Left ventricle myocardium inferior (tissue), 1 donor: ENCODE measurements at places on chromosomes 16 and 17. TPM values are rescaled to one million over a fixed set of nuclear protein-coding genes. Genes with fewer than 3 reads are reported as not detected.

CDK10 gene
- 26.7 TPM for total RNA-seq

ITGAL gene
- 2.4 TPM for total RNA-seq

HBA2 gene
- total RNA-seq = 59.1 TPM

BICDL2 gene
- 0.05 TPM for total RNA-seq

TBC1D3E gene
- total RNA-seq = not detected

SYT17 gene
- 0.49 TPM for total RNA-seq

WNT3 gene
- total RNA-seq = 0.96 TPM

TEKT5 gene
- not detected for total RNA-seq

CCL8 gene
- total RNA-seq = 0.41 TPM

SLC47A2 gene
- total RNA-seq = not detected

DNA sequence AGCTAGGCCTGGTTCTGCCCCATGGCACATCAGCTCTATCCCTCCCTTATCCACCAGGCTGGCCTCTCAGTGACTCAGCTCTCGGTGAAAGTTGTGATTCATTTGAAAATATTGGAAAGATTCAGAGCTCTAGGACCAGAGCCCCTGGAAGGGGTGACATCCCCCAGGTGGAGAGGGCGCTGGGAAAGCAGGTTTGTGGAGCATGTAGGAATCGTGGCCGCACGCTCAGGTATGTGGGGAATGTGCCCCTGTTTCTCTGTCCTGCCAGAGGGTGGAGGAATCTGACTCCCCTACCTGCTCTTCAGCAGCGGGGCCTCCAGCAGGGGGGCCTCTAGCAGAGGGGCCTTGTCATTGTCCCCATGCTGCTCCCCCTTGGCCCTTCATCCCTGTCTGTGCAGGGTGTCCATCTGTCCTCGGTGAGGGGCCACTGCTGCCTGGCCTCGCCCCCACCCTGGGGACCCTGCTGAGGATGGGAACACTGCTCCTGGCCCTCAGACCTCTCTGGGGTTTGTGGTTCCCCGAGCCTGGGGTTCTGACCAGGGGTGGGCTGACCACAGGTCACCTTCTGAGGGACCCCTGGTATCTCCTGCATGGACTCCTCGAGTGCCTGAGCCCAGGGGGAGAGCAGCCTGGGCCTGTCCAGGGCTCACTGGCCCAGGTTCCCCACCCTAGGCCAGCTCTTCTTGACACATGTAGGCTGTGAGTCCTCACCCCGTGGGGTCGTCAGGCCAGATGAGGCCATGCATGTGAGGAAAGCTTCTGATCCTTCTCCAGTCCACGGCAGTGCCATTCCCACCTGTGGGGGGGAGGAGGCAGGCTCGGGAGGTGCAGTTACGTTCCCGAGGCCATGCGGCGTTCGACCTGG, 47.5 kb downstream of the NT5M start:
- no peak for DNase-seq

DNA sequence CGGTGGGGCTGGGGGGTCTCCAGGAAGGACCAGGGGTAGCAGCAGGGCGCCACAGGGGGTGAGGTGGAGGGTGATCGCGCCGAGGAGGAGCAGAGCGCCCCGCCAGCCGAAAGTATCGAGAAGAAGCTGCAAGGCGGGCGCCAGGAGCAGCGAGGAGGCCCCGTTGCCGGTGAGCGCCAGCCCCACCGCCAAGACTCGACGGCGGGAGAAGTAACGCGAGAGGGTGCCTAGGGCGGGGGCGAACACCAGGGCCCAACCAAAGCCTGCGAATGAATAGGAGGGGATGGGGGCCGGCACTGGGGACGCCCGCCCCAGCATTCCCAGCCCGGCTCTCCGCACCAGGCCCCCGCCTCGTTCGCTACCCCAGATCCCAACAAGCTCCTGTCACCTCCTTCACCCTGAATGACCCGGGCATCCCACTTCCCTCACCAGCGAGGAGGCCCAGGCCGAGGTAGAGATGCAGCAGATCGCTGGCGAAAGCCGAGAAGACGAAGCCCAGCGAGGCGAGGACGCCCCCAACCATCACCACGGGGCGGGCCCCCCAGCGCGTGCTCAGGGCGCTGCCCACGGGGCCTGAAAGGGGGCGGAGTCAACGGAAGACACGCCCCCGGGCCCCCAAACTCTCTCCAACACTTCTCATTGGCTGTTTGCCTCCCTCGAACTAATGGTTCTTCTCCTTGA, 1.3 kb downstream of the SLC16A11 start:
- no peak for DNase-seq

DNA sequence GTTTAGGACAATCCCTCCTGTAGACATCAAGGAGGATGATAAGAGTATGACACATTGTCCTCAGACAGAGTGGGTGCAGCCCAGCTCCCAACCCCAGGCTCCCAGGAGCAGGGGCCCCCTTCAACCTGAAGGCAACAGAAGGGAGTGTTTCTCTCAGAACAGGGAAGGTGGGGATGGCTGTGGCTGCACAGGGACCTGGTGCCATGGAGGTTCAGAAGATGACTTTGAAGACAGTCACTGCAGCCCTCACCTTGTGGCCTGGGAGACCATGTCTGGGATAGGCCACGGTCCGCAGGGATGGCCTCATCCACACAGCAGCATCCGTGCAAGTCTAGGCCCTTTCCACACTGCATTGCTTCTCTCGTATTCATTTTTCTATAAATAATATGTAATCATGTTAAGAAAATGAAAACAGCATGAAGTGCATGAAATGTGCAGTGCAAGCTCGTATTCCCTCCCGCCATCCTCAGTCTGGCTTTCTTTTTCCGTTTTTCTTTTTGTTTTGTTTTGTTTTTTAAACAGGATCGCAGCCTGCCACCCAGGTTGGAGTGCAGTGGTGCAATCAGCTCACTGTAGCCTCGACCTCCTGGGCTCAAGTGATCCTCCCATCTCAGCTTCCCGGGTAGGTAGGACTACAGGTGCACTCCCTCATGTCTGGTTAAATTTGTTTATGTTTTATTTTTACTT, 71.1 kb downstream of the METRNL start:
- no peak for DNase-seq

DNA sequence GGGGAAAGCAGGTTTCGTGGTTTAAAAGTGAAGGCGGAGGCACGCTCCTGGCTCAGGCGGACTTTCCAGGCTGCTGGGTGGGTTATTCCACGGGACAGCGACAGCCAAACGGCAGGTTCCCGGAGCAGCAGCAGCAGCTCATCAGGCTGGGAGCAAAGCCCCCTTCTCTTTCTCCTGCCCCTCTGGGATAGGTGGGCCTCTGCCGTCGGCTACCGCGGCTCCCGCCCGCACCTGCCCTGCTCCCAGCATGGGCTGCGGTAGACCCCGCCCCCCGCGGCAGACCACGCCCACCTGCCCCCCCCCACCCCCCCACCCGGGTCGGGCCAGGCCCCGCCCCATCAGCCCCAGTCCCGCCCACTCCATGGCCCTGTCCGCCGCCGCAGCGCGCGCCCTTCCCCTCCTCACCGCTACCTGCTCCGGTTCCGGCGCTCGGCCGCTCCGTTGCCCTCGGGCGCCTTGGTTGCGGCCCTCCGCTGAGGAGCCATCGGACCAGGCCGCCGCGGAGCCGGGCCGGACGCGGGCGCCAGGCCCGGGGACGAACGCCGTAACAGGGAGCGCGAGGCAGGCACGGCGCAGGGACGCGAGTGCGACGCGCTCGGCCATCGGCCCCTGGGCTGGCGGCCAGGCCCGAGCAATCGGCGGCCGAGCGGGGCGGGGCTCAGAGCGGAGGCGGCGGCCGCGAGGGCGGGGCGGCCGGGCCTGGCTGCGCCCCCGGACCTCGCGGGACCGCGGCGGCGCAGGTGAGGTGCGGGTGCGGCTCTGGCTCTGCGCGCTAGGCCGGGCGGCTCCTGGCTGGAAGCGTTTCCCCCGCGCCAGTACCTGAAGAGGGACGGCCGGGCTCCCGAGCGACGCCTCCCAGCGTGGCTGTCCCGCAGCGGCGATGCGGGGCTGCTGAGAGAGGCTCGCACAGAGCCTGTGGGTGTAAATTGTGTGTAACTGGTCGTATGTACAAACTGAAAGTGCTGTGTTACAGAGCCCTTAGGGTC, at the start of the genes HEXD and OGFOD3:
Gene HEXD, plus strand, starts transcription at position 347 of the 986 bp plus-strand sequence. CDS start 1,453 bp downstream, outside the sequence.
Gene OGFOD3, minus strand, starts transcription at position 586 of the 986 bp plus-strand sequence. Its CDS starts 101 bp downstream, at position 485.
- peak; percentile 83 for DNase-seq

DNA sequence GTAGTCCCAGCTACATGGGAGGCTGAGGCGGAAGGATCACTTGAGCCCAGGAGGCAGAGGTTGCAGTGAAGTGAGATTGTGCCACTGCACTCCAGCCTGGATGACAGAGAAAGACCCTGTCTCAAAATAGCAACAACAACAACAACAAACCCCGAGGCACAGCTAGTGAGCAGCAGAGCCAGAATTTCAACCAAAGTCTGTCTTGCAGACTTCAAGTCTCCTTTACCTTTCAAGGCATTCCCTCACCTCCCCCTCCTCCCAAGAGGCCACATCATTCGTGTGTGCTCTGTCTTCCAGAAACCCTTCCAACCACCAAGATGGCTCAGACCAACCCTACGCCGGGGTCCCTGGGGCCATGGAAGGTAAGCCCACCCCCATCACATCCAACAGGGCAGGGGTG, 2.2 kb downstream of the CRYBA1 start:
- no peak for DNase-seq

DNA sequence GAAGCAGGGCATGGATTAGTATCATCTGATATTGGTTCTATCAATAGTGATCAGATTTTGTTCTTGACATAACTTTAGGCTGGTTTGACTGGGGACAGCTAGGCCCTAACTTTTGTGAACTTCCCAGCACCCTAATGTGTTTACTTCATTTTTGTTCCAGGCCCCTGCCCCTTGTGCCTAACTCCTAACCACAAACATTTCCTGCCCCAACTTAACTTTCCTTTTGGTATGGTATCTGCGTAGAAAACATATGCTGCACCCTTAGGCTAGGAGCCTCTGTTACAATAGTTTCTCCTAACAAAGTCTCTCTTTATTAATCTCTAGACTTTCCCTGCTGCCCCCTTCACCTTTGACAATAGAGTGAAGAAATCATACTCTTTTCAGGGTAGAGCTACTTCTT, 2.5 kb downstream of the ADPRM start:
- DNase-seq = no peak

DNA sequence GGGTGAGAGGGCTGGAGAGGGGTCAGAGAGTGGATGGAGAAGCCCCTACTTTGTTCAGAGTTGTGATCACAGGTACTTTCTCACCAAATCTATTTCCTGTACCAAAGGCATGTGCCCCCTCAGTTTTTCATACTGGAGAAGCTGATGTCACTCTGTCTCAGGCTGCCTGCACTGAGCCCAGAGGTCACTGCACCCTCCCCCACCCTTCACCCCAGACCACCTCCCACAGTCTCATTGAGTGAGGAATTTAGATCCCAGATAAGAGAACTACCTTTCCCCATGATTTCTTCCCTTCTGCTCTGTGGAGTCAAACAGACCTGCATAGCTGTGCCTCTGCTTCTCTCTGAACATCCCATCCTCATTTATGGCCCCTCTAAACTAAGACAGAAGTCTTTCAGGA, 140.0 kb upstream of the IRX6 start:
- DNase-seq = no peak

GRCh38 chr17:35890774-35891155, 10.6 kb upstream of the CCL5 start:
- no peak for DNase-seq

GRCh38 chr16:84141143-84141670, 3.8 kb downstream of the HSDL1 start:
- DNase-seq = no peak

DNA sequence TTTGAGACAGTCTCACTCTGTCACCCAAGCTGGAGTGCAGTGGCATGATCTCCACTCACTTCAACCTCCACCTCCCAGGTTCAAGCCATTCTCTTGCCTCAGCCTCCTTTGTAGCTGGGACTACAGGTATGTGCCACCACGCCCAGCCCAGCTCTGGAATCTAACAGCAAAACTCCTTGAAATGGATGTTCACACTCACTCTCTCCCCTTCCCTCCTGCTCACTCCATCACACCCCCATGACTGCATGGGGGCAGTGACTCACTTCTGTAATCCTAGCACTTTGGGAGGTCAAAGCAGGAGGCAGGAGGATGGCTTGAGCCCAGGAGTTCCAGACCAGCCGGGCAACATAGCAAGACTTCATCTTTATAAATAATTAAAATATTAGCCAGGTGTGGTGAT, 11.1 kb upstream of the TFAP4 start:
- DNase-seq = no peak

GRCh38 chr16:9322769-9323168, 231.3 kb downstream of the HAPSTR1 start:
- DNase-seq = no peak

GRCh38 chr17:50219939-50220465, 18.6 kb upstream of the COL1A1 start:
- DNase-seq = no peak

DNA sequence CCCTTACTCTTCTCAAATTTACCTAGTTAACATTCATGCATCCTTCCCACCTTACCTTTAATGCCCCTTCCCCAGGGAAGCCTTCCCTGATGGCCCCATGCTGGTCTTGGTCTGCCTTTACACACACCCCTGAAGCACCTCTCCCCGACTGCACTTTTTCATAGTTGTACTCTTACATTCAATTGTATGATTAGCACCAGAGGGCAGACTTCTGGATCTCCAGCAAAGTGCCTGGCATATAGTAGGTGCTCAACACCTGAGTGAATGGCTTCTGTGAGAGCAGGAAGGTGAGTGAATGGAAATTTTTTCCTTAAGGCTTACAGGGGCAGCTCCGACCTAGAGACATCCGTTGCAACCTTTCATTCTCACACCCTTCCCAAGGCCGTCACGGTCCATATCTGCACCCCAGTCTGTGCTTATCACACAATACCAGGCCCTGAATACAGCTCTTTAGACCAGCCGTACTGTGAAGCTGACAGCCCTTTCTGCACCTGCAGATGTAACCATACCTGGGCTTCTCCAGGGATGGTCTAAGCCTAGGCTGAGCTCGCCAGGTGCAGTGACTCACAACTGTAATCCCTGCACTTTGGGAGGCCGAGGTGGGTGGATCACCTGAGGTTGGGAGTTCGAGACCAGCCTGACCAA, 4.4 kb downstream of the PGAP3 start:
- DNase-seq = no peak

- no peak for DNase-seq
These were observed 195.0 kb downstream of the ENGASE start for GRCh38 chr17:79269620-79270019.

GRCh38 chr17:2453325-2453724, 52.5 kb upstream of the MNT start:
- DNase-seq = no peak

GRCh38 chr17:18159551-18160120, 24.0 kb upstream of the ALKBH5 start:
- no peak for DNase-seq

GRCh38 chr17:17832032-17832363, 4.8 kb downstream of the SREBF1 start:
- no peak for DNase-seq

- DNase-seq = no peak
These were observed 29.7 kb downstream of the USP31 start for GRCh38 chr16:23119570-23119969.

DNA sequence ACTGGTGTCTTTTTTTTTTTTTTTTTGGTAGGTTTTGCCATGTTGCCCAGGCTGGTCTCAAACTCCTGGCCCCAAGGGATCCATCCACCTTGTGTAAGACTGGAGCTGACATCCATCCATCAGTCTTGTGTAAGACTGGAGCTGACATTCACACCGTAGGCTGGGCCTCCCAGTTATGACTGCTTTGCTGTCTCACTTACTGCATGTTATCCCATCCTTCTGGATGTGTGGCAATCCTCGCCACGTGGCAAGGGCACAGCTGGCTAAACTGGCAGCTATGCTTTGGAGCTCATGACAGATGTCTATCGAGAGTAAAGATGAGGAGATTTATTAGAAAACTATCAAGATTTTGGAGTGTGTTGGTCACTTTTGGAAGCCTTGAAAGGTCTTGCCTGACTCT, 115.1 kb downstream of the ABCA8 start:
- DNase-seq = no peak
